Suprapubic skin (tissue), 4 donors: ENCODE measurements at places on chromosomes 3 and 15.

GRCh38 chr15:49047456-49047855, 1.2 kb upstream of the SECISBP2L start:
- DNase-seq: no peak

DNA sequence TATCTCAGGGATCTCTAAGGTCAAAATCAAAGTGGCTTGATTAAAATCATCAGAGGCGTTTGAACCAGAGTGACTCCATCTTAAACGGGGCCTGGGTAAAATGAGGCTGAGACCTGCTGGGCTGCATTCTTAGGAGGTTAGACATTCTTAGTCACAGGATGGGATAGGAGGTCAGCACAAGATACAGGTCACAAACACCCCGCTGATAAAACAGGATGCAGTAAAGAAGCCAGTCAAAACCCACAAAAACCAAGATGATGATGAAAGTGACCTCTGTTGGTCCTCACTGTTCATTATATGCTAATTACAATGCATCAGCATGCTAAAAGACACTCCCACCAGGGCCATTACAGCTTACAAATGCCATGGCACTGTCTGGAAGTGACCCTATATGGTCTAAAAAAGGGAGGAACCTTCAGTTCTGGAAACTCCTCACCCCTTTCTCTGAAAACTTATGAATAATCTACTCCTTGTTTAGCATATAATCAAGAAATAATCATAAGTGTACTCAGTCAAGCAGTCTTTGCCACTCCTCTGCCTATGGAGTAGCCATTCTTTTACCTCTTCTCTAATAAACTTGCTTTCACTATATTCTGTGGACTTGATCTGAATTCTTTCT, 143.3 kb upstream of the SLCO3A1 start:
- DNase-seq: no peak

- no peak for DNase-seq
Observed at GRCh38 chr3:99721633-99722007, 83.2 kb downstream of the COL8A1 start.

GRCh38 chr3:176919836-176920765, 277.2 kb downstream of the TBL1XR1 start:
- DNase-seq: no peak

GRCh38 chr15:45371546-45371945, 6.8 kb downstream of the GATM start:
- no peak for DNase-seq

DNA sequence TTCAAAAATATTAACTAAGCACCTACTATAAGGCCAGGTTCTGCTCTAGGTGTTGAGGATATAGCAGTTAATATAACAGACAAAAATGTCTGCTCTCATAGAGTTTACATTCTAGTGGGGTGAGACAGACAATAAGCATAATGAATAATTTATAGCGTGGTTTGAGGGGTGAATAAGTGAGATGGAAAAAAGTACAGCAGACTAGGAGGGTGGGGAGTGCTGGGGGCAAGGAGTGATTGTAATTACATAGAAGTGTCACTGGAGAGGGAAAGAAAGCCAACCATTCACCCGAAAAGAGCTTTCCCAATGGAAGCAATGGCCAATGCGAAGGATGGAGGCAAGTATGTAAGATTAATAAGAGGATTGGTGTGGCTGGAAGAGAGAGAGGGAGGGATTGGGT, 552.9 kb upstream of the KCNMB2 start:
- DNase-seq: no peak

DNA sequence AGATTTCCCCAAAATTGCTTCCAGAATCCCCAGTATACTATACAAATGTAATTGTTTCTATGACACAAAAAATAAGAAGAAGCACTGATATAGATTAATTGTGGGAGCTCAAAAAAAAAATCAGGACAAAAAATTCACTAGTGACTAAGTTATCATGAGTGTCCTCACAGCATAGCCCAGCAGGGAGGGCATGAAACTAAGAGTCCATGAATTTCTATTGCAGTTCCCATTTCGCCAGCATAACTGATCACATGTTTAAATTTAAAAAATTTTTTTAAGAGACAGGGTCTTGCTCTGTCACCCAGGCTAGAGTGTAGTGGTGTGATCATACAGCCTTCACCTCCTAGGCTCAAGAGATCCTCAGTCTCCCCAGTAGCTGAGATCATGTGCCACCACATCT, 10.6 kb downstream of the NCEH1 start:
- DNase-seq: no peak

GRCh38 chr3:137787529-137787928, 23.4 kb downstream of the SOX14 start:
- no peak for DNase-seq

- DNase-seq: no peak
Observed at GRCh38 chr3:160259589-160259988, 34.4 kb downstream of the C3orf80 start.

DNA sequence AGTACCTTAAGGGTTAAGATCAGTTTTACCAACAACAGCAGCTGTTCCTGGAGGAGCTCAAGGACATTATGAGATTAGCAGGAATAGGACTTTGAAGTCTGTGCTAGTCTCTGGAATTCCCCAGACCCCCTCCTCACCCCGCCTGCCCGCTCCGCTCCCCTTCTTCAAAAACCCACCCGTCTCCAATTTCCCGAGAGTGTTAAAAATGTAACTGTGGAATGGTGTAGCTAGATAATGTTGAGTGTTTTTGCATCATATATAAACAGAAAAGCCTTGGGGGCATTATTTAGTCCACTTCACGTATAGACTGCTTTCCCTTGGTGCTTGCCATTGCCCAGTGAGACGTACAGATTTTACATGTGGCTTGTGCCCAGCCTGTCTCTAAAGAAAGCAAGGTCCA, 65.0 kb upstream of the SEMA6D start:
- DNase-seq: no peak

DNA sequence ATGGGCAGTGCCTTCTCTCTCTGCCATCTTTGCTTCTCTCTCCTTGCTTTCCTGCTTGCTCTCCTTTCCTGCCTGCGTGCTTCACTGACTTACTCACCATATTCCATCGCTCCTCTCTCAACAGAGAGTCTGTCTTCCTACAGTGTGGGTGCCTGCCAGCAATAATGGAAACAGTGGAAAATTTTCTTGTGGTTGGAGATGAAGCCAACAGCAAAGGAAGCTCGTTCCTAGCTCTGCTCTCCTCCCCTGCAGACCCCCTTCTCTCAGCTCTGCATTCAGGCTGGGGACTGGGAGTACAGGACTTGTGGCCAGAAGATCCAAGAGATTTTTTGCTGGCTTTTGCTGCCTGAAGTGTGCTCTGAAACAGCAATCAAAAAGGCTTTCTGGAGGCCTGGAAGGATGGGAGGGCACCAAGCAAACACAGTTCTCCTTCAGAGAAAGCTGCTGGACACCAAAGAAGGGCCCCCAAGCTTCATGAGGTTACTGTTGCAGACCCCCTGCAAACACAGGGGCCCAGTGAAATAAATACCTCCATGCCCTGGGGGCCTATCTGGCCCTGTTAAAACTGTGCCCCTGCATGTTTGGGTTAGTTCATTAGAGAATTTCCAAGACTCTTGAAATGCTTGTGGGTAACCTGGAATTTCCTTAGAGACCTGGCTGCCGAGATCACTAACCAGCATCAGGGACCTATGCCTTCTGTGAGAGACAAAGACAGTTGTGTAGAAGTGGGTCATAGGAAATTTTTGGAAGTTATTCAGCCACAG, 149.9 kb upstream of the RASGRP1 start:
- DNase-seq: no peak

DNA sequence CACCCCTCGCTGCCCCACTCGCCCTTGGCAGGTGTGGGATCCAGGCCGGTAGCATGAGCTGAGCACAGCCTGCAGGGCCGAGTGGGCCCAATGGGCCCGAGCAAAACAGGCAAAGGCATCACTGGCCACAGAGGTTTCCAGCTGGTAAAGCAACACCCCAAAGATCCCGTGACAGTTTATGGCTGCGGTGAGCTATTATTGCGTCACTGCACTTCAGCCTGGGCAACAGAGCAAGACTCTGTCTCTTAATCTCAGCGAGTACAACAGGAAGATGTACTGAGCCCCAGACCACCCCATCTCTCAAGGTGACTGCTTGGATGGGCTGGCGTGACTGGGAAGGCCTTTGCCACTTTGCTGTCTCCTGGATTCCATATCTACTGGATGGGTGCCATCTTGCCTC, 4.3 kb downstream of the JMJD7 start:
- no peak for DNase-seq

- peak; percentile 73 for DNase-seq
Observed at GRCh38 chr15:31360843-31361763, 34.5 kb downstream of the KLF13 start.

- no peak for DNase-seq
Observed at GRCh38 chr15:89632563-89633430, 22.5 kb downstream of the KIF7 start.

DNA sequence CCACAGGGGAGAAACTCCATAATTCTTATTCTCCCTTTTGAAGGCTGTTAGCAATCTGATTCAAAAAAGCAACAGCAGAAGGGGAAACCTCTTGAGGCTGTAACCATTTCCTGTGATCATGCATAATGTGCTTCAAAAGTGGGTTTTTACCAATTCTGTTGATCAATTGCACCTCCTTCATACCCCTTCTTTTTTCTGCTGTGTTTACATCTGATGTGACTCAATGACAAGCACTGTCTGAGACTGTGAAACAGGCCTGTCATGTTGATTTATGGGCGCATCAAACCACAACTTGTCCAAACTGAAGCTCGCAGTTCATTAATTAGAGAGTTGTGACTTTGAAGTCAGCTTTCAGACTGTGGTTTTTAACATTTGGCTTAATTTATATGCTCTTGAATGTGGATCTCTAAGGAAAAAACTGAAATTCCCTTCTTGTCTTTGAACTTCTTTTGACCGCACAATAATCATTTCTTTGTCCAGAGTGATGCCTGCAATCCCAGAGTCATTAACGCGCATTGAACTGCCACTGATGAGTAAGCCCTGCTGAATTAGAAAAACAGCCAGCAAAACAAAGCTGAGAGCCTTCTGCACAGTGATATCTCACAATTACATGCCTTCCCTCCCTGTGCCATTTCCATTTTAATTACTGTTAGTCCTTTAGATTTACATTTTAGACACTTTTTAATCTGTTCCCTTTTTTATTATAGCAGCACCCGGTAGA, 532.8 kb downstream of the FOXP1 start:
- no peak for DNase-seq

GRCh38 chr3:60610441-60611112, 640.7 kb downstream of the FHIT start:
- peak; percentile 71 for DNase-seq

DNA sequence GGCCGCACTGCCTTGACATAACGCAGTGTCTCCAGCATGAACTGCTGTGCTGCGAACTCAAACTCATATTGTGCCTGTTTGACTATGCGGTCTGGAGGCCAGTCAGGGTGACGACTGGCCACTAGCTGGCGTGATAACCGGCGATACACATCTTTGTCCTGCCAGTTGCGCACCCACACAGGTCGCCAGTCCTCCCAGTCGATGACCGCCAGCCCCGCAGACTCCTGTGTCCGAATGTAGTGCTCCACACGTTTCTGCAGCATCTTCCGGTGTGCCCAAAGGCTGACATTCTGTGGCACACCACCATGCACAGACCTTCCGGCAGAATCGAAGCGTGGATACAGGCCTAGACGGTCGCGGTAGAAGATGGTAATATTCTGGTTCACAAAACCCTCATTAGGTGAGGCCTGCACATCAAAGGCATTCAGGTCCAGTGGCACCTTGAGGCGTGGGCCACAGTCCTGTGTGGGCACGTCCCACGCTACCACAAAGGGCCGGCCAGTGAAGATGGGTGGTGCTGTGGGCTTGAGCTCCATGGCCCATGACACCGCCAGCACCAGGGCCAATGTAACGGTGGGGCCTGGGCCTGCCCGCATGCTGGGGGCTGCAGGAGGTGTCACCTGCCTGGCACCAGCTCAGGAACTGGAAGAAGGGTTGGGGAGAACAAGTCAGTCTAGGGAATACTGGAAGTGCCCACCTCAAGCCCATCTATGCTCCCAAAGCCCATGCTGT, 2.5 kb downstream of the HYAL2 start:
- DNase-seq: no peak

GRCh38 chr3:17387108-17387507, 355.3 kb downstream of the TBC1D5 start:
- DNase-seq: no peak

DNA sequence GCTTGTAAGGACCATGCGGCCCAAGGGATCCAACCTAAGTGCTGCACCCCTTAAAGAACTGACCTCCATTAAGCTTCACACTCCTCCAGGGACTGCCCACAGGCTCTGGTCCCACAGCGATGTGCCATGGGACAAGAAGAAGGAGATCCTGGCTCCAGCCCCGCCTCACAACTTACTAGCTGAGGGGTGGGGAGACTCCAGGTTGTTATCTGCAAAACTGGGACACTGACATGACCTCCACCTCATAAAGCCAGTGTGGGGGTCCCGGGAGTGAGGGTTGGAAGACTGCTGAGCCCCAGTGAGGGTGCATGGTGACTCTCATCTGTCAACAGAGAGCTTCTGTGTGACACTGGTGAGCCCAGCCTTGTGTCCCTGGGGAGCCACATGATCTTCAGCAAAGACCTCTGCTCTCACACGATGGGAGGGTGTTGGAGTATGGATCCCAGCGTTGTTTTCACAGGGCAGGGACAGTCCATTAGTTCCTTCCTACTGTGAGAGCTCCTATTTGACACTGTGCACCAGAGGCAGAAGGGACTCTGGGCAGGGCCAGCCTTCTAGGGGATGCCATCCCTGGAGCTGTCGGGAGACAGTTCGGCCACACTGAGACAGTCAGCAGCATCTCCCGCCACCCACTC, 26.7 kb downstream of the EAF1 start:
- DNase-seq: peak; percentile 71

DNA sequence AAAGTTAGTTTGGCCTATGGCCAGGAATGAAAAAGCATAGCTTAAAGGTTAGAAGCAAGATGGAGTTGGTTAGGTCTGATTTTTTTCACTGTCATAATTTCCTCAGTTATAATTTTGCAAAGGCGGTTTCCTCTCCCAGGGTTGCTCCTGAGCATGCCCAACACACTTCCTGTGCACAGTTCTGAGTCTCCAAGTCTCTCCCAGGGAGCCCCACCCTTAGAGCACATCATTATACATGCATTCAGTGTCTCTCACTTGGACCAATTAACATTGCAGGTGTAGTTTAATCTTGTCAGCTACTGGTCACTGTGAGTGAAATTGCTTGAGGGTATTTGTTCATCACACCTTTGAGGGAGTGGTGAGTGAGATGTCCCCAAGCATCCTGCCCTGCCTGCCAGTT, 96.0 kb upstream of the ATP10A start:
- no peak for DNase-seq

DNA sequence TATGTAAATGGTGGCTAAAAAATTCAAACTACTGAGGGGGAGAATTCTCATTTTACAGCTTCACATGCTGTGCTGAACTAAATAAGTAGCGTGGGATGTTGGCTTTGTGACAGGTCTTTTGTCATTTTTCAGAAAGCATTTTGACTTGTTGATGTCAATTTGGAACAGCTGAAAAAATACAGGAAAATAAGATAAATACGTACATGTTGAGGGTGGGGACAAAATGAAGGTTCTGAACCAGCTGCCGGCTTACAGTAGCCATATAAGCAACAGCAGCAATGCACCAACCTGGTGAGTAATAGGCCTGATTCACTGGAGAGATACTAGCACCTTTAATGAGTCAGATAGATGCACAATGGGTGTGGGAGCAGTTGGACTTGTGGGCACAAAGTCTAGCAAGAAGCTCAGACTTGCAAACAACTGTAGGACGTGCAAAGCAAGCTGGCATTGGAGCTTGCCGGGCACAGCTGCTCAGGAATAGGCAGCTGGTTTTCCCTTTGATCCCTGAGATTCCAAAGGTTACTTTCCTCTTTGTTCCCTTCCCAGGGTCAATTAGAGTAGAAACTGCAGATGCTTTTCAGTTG, 12.9 kb downstream of the B3GNT5 start:
- DNase-seq: no peak

GRCh38 chr15:56608140-56608778, 125.0 kb downstream of the ZNF280D start:
- DNase-seq: no peak
